Upper lobe of right lung (tissue), 1 donor: ENCODE measurements at places on chromosomes 11 and 22. TPM values are rescaled to one million over a fixed set of nuclear protein-coding genes. Genes with fewer than 3 reads are reported as not detected.

DNA sequence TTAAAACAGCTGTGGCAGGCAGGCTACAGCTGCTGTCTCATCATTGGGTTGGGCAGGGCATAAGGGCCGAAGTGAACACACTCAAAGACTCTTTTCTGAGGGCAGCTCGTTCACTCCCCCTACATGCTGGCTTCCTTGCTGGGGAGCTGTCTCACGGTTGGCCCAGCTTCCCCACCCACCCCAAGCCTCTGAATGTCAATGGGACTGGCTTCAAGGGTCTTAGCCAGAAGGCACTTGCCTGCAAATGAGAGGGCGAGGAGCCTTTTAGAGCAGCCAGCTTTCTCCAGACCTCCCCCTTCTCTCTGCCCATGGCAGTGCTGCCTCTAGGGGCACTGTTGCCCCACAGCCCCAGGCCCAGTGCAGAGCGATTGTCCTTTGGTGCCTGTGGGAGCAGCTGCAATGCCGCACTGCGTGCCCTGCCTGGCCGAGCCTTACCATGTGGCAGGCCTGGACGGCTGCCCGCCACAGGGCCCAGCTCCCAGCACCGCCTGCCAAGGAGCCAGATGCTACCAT is 94.7 kb upstream of the RASSF10 start:
- DNase-seq, result peak; percentile 67

DNA sequence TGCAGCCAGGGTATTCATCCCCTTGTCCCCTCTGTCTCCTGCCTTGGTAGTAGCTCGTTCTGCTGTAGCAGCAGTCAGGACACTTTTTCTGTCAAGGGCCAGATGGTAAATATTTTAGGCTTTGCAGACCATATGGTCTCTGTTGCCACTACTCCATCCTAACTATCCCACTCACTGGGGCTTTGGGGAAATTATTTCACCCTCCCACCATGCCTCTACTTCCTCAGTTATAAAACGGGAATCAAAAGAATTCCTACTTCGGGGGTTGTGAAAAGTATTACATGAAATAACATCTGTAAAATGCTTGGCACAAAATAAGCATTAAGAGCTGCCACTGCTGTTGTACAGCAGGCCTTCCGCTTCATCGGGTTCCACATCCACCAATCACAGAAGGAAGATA is 89.9 kb upstream of the LDLRAD3 start:
- no peak for DNase-seq

- peak; percentile 82 for DNase-seq
Measured at GRCh38 chr22:30453731-30454510, 17.9 kb downstream of the SEC14L3 start.

- DNase-seq, result no peak
Measured at GRCh38 chr11:63015521-63016215, at the start of gene SLC22A8. Gene SLC22A8 (minus strand): TSS chr11:63015841. CDS start chr11:63014958, 883 bp downstream.

Gene PPARA
- 18.4 TPM for total RNA-seq

DNA sequence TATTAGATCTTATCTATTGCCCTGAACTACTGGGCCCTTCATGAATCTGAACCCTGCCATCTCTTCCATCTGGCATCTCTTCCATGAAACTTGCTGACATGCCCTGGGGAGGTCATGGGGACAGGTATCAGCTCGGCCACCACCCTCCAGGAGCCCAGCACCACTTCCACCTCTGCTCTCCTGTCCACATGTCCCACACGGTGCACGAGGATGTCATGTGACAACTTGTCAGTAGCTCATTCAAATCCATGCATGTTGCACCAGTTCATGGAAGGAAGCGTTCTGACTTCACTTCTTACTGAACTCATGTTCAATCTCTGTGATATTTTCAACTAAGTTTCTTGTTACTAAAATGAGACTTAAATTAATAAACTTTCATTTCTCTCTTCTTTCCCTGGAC is 16.6 kb downstream of the YPEL1 start:
- DNase-seq, result no peak

Gene KCNQ1
- 52.9 TPM for total RNA-seq

- DNase-seq, result no peak
Measured at GRCh38 chr11:35917676-35918075, 26.2 kb upstream of the LDLRAD3 start.

GRCh38 chr22:36736701-36737320 is 33.3 kb upstream of the CACNG2 start:
- DNase-seq, result peak; percentile 59

Gene TIMP3
- 749 TPM for total RNA-seq

Gene OR51I1
- not detected for total RNA-seq

Gene NRIP3
- 1.3 TPM for total RNA-seq

Gene GGTLC3
- 13.1 TPM for total RNA-seq

Gene OR2AG2
- total RNA-seq, result 0.14 TPM

GRCh38 chr11:1485504-1485885 is 1.1 kb downstream of the MOB2 start:
- peak; percentile 54 for DNase-seq

DNA sequence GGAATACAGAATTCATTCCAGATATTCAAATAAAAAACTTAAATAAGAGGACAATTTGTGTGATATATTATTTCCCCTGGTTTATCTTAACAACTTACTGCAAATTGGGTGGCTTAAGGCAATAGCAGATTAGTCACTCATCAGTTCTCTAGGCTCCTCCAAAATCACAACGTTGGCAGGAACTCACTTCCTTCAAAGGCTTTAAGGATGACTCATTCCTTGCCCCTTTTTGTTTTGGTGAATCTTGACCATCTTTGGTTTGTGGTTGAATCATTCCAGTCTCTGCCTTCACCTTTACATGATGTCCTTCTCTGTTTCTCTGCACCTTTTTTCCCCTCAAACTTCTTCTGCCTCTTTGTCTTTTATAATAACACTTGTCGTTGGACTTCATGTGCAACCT is 3.4 kb downstream of the OR10AG1 start:
- DNase-seq, result no peak

Gene IGLL1
- total RNA-seq, result not detected

Gene CCDC89
- total RNA-seq, result 1.2 TPM

Gene ADSL
- 38.7 TPM for total RNA-seq

DNA sequence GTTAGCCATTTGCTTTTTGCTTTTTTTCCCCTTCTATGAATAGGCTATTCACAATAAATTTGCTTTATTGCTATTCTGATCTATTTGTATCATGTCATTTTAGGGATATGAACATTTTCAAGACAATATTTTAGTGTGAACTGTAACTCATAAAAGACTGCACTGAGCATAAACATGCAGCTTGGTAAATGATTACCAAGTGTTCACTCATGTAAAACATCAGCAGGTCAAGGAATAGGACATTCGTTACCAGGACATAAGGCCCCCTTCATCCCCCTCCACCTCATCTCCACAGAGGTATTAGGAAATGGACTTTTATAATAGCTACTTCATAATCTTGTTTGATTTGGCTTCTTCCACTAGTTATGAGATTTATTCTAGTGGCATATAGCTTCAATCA is 12.4 kb downstream of the NLRP14 start:
- no peak for DNase-seq

Gene HBG1
- not detected for total RNA-seq

Gene PSMD13
- total RNA-seq, result 89.9 TPM

Gene TRIM49
- not detected for total RNA-seq

Gene HBB
- 338 TPM for total RNA-seq

GRCh38 chr11:129321076-129321475 is 54.6 kb upstream of the BARX2 start:
- no peak for DNase-seq

Gene OR4D5
- total RNA-seq, result not detected

Gene MYEOV
- 0.23 TPM for total RNA-seq

DNA sequence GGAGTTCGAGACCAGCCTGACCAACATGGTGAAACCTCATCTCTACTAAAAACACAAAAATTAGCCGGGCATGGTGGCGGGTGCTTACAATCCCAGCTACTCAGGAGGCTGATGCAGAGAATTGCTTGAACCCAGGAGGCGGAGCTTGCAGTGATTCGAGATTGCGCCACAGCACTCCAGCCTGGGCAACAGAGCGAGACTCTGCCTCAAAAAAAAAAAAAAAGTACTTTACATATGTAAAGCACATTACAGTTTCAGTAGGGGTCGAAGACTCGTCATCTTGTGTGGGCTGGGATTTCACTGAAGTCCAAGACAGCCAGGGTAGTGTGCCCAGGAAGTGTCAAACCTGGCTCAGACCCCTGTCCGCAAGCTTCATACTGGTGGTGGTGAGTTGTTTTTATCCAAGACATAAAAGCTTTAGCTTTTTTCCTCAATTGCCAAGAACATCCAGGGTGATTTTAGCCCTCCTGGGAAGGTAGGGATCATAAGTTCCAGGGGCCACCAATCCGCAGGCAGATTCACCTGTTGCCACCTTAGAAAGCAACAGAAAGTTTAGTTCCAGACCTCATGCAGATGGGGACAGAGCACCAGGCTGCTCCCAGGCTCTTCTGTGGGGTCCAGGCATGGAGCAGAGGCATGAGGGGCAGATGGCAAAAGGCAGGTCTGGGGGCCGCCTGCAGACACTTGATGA is 21.6 kb upstream of the ADORA2A start:
- DNase-seq, result no peak

Gene TLCD5
- 4.2 TPM for total RNA-seq

DNA sequence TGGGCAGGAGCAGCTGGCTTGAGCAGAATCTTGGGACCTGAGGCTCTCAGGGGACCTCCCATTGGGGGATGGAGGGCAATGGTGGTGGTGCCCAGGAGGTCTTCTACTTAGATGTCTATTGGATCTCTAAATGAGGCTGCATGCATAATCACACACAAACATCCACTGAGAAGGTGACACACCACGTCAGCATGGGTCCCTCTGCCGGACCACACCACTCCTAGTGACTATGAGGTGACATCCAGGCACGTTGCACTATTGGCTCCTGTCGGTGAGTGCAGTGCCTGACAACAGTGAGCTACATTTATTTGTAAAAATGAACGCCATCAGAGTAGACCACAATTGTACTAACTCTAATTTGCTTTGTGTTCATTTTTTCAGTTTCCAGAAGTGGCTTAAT is 2.3 kb upstream of the APOA4 start:
- DNase-seq, result no peak

DNA sequence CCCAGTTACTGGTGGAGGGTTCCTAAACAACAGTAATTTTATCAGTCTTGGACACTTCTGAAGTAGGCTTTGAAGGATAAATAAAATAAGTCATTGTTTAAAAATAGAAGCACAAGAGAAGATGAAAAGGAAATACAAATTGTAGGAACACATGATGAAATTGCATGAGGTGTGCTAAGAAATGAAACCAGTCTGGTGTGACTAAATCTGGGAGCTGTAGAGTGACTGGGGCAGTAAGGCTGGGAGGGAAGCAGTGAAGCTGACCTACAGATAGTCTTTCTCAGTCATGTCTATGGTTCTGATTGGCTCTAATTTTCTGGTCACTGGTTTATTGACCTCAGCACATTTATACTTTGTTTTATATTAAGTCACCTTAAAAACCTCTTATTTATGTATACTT is 139.1 kb downstream of the SLC17A6 start:
- DNase-seq, result no peak

Gene OR56A1
- total RNA-seq, result not detected

GRCh38 chr11:65217441-65218423 is 36.0 kb downstream of the CAPN1 start:
- DNase-seq, result peak; percentile 46

DNA sequence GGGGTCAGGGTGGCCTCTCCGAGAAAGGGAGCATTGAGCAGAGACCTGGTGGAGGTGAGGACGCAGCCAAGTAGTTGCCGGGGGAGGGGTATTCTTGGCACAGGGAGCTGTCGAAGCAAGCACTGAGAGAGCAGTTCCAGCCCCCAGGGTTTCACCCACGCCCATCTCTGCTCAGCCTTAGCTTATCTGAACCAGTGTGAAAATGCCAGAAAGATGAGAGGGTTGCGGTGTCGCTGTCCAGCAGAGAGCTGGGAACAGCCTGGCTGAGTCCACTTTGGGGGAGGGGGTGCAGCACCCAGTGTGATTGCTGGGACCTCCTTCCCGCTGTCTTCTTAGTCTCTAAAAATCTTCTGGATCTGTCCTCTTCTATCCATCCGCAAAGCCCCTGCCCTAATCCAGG is 123.3 kb upstream of the TBCEL start:
- DNase-seq, result no peak

DNA sequence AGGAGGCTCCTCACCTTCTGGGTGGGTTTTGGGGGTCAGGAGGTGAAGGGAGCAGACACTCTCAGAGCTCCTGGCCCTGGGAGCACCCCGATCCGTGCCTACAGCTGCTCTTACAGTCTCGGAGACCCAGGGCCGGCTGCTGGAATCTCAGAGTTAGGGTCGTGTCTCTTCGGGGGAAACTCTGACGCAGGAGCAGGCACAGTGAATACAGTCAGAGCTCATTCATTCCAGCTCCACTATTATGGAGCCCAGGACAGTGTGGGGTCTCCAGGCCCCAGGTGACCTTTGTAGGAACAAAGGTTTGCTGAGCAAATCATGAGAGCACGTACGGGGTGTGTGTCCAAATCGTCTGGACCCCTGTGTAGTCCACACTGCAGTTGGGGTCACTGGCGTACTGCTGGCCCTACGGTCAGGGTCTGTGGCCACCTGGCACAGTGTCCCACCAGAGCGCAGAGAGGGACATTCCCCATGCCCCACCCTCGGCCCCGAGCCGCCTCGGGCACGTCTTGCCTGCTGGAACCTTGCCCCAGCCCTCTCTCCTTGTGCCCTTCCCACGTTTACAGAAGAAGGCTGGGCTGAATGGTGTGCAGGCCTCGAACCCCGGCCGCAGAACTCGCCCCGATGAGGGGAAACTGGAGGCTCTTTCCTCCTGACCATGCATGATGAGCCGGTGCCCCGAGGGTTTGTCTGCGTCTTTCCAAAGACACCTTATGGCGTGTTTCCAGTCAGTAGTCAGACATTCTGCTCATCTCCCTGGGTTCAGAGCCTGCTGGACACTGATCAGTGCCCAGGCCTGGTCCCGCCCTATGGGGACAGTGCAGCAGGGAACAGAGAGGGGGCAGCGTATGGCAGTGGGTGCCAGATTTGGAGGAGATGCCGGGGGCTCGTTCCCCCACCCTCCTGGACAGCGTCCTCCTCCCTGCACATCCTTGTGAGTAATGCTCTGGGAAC is 1166.6 kb downstream of the BRD1 start:
- no peak for DNase-seq
